ENCODE measurements at places on chromosomes 3 and 15. TPM values are rescaled to one million over a fixed set of nuclear protein-coding genes. Genes with fewer than 3 reads are reported as not detected.

Gene TMC3
- total RNA-seq: not detected

- peaks cover 69% of the 10 kb centered on the region for H3K4me1 ChIP-seq
- H3K27me3 ChIP-seq: no peaks in the 10 kb centered on the region
- H3K4me3 ChIP-seq: no peak overlapping the region
- peaks cover 44% of the 10 kb centered on the region for H3K36me3 ChIP-seq
- H3K27ac ChIP-seq: peak overlapping the region; percentile 49
Measured at GRCh38 chr15:90394074-90394473, 6.0 kb downstream of the IQGAP1 start.

Gene RTP2
- total RNA-seq: not detected

DNA sequence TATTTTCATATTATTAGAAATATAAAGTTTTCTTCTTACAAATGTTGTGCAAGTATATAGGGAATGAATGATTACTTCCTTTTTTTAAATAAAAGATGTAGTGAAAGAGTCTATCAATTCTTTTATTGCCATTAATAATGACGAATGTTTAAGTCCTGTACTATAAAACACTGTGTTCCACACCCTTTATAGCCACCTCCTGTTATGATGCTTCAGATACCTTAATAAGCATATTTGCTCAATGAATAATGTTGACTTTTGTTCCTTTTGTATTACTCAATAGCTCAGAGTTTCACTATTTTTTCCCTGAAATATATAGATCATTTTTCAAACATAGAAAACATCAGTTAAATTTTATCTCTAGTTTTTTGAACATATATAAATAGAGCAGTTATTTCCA is 378.2 kb upstream of the THBS1 start:
- no peaks in the 10 kb centered on the region for H3K4me1 ChIP-seq
- no peak overlapping the region for H3K27ac ChIP-seq
- H3K4me3 ChIP-seq: no peak overlapping the region
- peaks cover 4% of the 10 kb centered on the region for H3K27me3 ChIP-seq
- DNase-seq: no peak

DNA sequence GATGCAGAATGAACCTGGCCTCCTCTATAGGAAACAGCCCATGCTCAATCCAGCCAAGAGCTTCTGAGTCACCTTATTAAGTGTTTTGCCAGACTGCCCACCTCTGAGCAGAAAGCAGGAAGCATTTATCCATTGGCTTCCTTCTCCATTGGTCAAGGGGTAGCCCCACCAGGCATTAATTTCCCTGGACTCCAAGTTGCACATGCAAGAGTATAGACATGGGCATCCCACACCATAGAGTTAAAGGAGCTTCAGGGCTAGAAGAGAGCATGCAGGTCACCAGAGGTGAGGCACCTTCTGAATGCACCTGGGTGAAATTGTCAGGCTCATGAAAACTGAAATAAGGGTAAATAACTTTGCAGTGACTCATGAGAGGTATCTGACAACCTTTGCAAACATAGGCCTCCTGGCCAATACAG is 230.8 kb upstream of the STAC start:
- no peaks in the 10 kb centered on the region for H3K4me1 ChIP-seq
- H3K4me3 ChIP-seq: no peak overlapping the region
- no peak overlapping the region for H3K27ac ChIP-seq

Measured in activated CD4-positive, alpha-beta memory T cell treated with anti-CD3 and anti-CD28 coated beads for 36 hours (primary cell).